ENCODE measurements at places on chromosomes 2 and 18.

DNA sequence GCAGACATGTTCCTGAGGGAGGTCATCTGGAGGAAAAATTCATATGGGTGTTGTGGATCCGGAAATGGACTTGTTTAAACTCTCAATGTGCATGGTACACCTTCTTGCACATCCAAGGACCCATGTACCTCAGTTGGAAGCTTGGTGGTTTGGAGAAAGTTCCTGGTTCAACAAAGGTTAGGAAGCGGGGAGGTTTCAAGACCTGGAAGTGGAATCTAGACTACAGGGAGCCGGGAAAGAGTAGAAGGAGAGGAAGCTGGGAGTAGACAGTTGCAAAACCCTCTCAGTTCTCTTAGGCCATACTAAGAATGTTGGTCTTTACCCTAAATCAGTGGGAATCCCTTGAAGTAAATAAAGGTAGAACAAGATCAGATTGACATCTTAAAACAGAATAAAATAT, 209.8 kb upstream of the SPOPL start:
- DNase-seq = no peak

GRCh38 chr2:36589230-36589630, 8.7 kb downstream of the FEZ2 start:
- no peak for DNase-seq

DNA sequence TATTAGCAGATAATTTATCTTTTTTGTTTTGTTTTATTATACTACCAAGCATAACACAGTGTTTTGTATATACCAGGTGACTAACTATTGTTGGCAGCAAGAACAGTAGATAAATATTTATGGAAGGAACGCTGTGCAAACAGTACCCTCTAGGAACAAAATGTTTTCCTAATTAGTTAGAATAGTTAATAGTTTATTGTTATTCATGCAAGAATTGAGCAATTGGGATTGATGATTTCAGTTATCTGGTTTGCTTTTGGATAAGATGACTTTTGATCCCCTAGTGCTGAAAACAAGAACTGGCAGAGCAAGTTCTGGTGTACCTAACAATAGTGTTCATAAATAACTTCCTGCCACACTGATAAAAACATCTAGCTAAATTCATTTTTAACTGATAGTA, 323.3 kb downstream of the TGIF1 start:
- no peak for DNase-seq

GRCh38 chr2:132733094-132733493, 63.1 kb upstream of the LYPD1 start:
- DNase-seq = no peak

DNA sequence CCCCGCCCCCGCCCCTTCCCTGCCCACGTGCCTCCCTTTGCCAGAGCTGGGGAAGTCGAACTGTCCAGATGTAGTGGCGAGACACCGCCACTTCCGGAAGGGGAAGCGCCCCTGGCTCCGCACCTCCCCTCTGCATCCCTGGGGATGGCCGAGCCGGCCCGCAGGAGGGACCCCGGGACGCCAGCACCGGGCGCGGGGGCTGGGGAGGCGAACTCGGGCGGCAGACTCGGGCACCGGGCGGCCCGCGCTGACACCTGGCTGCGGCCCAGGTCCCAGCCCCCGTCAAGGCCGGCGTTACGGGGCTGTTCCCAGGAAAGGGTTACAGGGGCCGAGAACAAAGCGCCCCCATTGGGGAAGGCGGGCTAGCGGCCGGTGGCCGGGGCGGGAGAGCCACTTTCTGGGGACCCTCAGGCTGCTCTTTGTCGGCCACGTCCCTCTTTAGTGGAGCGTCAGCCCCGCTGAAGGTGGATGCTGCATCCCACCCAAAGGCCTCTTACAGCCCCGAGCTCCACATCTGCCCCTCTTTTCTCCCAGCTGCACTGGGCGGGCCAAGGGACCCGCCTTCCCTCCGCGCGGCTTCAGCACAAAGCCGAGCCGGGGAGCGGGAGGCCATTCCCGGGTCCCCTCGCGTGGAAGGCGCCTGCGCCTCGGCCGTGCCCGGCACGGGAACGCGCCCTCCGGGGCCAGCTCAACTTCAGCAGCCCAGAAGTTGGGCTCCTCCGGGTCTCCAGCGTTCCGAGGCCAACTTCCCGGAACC, 1.3 kb downstream of the SDC1 start:
- DNase-seq = no peak

Measured in glomerular endothelial cell (primary cell).